ENCODE measurements at places on chromosomes 1 and 21.

DNA sequence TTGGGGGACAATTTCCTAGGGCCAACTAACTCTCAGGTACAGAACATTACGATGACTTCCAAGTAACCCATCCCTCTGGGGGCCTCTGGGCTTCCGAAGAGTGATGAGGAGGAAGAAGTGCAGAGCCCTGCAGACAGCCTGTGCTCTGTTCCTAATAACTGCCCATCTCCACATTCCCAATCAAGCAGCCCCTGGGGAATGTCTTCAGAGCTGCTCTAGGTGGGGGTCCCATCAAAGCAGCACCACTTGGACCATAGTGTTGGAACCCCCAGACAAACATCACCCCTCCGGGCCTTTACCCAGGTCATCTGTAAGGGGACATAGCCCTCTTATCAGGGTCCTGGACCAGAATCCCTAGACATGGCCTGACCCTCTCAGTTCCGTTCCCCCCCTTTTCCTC lies 357.3 kb downstream of the NPHP4 start:
- DNase-seq, result no peak

DNA sequence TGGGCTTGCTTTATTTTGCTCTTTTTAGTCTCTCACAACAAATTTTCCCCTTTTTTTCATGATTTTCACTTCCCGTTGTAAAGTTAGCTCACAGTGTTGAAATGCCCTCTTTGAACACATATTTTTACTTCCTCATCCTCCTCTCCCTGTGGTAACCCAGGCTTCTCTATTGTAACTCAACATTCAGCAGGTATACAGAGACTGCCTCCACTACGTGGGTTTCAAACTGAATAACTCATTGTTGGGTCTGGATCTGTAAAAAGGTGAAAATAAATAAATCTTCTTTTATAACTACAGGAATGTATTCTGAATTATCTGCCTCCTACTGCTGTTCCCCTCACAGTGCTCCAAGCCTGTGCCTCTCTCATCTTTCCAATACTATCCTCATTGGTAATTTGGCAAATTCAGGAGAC lies 166.4 kb downstream of the RUNX1 start:
- no peak for DNase-seq

GRCh38 chr1:9293241-9293532 lies 493 bp downstream of the SPSB1 start:
- no peak for DNase-seq

DNA sequence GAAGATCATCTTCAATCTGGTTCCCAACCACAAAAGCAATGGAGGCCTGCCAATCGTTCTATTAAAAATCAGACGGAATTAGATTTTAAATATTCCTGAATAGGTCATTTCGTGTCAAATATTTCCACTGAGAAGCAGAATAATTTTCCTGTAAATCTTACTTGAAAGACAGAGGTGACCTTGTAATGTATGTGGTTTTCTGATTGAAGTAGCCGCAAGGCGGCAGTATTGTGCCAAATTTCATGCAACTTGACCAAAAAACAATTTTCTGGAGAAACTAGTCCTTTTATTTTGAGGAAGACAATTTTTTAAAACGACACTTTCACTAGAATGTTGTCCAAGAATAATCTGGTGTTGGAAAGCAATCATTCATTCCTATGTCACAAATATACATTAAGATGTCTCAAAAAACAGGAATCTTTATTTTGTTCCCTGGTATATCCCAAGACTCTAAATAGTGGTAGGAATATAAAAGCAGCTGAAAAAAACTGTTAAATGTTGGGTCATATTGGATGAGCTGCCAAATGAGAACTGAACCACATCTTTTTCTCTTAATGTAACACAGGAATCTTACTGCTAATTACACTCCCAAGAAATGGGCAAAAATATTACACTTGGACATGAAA lies 33.6 kb downstream of the SPAG17 start:
- peak; percentile 48 for DNase-seq

DNA sequence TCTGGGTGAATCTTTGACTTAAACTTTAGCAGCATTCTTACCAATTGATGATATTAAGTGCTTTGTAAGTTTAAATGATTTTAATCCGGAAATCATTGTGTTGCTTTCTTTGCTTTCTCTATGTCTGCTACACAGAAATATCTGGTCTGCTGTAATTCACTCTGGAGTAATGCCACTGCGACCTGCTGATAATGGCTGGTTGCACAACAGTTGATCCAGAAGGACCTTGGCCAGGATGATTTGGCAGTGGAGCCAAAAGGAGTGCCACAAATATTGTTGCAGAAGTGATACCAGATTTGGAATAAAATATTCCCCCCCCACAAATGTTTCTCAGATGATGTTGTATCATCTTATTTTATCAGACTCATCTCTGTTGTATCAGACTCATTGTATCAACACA lies 2063.9 kb downstream of the MRPL39 start:
- DNase-seq, result no peak

DNA sequence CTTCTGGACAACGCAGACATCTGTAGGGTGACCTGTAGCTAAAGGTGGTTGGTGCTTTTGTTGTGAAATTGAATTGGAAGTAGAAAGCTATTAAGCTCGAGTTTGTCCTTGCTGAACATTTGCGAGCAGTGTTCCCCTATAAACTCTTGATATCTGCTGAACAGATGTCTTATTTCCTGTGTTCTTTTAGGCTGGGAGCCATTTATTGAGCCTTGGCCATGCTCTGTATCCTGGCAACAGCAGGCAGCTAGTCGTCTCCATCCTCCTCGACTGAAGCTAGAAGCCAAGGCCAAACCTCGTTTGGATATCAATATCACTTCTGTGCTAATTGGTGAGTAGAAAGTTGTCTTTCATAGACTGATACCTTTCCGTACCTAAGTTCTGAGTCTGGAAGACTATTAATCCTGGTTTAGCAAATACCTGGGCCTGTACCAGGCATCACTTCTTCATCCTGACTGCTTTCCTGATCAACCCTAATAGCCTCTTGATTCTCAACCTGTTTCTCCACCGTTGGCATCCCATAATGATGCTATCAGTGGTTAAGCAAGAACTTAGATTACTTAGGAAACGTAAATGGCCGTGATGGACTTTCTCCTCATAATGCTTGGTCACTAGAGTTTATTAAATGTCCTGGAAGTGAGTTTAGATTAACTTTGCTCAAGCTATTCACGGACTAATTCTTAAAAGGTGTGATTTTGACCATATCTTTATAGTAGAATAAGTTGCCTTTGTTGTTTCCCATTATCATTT lies 103.4 kb downstream of the VPS13D start:
- DNase-seq, result no peak

- peak; percentile 1 for DNase-seq
These were observed 202.0 kb downstream of the USH2A start for GRCh38 chr1:216221260-216221700.

GRCh38 chr1:30765556-30766434 lies 8.2 kb upstream of the LAPTM5 start:
- DNase-seq, result no peak

DNA sequence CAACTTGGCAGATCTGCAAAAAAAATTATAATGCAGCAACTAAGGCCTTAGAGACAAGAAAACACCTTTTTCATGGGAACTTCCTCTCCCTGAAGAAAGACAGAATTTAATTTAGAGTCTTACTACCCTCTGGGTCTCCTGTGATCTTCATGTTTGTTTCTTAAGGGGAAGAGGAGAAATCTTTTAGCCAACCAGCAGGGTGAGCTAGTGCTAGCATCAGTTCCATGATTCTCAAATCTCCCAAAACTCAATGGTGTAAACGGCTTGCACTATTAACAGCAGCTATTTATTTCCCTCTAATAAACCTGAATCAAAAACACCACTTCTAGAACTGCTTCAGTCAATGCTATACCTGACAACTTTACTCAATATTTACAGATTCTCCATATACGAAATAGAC lies 3.8 kb downstream of the ZNF644 start:
- DNase-seq, result no peak

- DNase-seq, result no peak
These were observed 58.3 kb downstream of the CD46 start for GRCh38 chr1:207810173-207810572.

- no peak for DNase-seq
These were observed 141.1 kb downstream of the TLR5 start for GRCh38 chr1:223001653-223002634.

- peak; percentile 18 for DNase-seq
These were observed at the start of gene S100A4 for GRCh38 chr1:153545067-153546055. TSS of gene S100A4 (minus strand) at chr1:153545806. CDS start at chr1:153544794, 1,012 bp downstream.

- no peak for DNase-seq
These were observed 21.0 kb downstream of the CD160 start for GRCh38 chr1:145740269-145740668.

DNA sequence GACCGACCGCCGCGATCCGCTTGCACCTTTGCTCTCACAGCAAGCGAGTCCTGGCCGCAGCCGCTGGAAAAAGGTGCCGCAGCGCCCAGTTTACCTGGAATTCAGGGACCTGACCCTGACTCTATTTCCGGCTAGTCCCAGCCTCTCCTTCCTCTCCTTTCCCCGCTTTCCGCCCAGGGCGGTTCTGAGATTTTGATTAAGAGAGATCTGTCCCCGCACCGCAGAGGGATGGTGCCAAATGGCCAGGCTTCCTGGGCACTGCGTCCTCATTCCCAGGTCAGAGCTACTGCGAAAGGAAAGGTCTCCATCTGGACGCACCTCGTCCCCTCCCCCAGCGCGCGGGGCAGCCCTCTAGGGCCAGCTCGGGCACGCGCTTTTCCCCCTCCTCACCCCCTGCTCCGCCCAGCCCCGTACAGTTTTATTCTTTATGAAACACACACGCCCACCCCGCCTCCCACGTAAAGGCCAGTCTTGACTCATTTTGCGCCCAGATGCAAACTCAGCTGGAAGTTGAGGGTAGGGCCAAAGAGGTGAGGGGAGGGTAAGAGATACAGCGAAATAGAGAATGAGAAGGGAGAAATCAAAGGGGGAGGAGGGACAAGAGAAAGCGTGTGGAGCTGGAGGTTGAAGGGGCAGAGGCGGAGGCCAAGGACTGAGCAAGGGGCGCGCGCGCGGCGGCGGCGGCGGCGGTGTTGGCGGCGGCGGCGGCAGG lies 411.8 kb upstream of the ESRRG start:
- DNase-seq, result no peak

DNA sequence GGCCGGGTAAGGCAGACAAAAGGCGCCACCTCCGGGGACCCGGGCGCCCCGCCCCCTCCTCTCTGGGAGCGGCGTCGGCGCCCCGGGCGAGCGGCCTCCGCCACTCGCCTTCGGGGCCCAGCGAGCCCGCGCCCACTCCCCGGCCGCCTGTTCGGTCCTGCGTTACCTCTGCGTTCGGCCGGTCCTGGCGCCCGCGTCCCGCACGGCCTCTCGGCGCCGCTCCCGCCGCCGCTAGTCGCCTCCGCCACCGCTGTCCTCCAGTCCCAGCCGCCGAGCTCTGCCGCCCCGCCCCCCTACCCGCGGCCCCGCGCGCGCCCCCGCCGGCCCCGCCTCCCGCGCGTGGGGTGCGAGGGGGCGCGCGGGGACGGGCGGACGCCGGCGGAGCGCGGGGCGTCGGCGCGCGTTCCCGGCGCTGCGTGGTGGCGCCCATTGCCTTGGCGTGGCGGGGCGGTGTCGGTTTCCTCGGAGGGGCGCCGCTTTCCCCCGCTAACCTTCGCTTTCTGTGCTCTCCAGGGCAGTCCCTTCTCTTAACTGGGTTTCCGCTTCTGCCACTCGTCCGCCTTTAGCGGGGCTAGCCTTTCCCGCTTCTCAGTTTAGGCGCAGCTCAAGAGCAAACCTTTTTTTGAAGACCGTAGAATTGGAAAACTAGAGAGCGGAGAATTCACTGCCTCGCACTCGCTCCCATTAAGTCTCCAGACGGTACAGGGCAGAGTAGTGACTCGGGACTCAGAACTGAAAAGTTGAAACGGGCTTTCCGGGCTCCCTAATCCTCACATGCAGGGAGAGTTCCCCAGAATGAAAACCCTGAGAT lies at the start of gene HP1BP3:
Gene HP1BP3, minus strand, starts transcription at position 279 of the 811 bp plus-strand sequence. CDS start 6,867 bp downstream, outside the sequence.
- peak; percentile 76 for DNase-seq

DNA sequence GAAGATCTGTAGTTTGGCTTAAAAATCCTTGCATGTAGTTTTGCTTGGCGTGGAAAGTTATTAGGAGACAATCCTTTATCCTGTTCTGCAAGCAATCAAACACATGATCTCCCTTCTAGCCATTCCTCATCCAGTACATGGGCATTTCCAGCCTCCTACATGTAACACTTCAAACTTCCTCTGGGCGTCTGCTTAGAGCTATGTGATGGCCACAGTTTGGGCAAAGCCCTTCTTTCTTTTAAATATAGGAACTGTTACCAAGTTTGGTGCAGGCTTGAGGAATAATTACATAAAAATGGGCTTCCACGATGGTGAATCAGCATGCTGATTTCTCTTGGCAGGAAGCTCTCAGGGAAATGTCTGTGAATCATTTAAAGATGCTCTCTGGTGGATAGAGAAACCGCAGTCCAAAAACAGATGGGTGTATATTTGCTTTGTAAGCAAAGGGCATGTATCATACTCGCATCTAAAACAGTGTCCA lies 176.9 kb upstream of the FMN2 start:
- DNase-seq, result no peak

DNA sequence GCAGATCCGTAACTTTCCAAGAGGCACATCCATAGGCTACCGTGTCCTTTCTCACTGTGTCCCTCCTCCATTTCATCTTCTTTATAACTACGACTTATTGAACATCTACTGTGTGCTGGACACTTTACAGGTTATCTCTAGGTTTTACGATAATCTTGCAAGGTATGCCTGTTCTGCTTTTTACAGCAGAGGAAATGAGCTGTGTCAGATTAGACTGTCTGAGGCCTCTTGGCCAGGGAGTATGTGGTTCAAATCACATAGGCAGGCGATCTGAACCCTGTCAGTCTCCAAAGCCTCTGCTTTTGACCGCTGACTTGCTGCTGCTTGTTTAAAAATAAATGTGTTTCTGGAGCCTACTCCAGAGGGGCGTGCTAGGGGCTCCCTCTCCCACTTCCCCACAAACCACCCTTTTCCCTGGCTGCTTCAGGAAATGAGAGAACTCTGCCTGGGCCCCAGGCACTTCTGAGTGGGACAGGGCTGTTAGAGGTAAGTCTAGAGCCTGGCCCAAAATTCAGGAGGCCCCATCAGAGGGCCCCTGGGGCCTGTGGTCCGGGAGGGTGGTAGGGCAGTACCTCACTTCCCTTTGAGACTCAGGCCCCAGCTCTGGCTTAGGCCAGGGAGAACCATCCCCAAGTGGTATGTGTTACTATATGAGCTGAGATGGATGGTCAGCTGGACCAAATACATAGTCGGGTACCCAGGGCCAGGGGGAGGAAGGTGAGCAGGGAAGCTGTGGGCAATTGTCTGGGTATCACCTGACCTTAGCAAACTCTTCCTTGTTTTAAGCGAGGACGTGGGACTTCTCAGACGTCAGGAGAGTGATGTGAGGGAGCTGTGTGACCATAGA lies 4.4 kb downstream of the PSEN2 start:
- no peak for DNase-seq

DNA sequence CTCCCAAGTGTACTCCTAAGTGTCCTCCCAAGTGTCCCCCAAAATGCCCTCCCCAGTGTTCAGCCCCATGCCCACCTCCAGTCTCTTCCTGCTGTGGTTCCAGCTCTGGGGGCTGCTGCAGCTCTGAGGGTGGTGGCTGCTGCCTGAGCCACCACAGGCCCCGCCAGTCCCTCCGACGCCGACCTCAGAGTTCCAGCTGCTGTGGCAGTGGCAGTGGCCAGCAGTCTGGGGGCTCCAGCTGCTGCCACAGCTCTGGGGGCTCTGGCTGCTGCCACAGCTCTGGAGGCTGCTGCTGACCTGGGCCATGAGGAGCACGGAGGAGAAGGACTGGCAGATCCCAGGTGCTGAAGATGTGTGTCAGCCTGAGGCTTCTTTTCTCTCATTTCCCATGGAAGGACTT lies 993 bp downstream of the LCE5A start:
- DNase-seq, result no peak

GRCh38 chr1:174686213-174686612 lies 238.4 kb downstream of the GPR52 start:
- no peak for DNase-seq

All from nucleus accumbens (tissue), 56 donors.